ENCODE measurements at places on chromosomes 16 and 17.

- no peak for DNase-seq
Measured at GRCh38 chr17:213286-214105, 32.0 kb upstream of the DOC2B start.

DNA sequence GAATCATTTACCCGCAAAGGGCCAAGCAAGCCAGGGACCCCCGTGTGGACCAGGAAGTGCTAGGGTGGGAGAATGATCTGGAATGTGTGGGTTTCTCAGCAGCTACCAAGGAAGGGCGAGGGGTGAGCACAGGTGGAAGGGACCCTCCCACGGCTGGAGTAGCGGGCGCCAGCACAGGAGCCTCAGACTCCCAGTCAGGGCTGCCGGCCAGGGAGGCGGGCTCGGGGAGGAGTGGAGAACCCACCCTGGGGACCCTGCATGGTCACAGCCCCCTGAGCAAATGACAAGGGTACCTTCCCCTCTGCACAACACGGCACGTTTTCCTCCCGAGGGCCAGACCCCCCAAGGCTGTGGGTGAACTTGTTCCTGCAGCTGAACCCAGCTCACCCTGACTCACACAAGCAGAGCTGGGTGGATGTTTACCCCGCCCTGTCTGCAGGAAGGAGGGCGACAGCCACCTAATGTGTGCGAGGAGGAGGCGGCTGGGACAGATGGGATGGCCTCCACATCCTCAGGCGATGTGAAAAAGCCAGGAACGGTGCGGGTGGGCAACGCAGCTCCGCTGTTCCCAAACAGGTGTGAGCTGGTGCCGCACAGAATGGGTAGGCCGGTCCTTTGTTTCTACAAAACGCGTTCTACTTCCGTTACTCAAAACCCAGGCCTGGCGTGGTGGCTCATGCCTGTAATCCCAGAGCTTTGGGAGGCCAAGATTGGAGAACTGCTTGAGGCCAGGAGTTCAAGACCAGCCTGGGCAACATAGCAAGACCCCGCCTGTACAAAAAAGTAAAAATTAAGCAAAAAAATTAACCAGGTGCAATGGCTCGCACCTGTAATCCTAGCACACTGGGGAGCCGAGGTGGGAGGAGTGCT lies 6.2 kb downstream of the ECI1 start:
- no peak for DNase-seq

GRCh38 chr16:27712251-27712711 lies 162.3 kb downstream of the KATNIP start:
- DNase-seq = no peak

GRCh38 chr17:7001318-7001961 lies 5.6 kb downstream of the ALOX12 start:
- DNase-seq = no peak

DNA sequence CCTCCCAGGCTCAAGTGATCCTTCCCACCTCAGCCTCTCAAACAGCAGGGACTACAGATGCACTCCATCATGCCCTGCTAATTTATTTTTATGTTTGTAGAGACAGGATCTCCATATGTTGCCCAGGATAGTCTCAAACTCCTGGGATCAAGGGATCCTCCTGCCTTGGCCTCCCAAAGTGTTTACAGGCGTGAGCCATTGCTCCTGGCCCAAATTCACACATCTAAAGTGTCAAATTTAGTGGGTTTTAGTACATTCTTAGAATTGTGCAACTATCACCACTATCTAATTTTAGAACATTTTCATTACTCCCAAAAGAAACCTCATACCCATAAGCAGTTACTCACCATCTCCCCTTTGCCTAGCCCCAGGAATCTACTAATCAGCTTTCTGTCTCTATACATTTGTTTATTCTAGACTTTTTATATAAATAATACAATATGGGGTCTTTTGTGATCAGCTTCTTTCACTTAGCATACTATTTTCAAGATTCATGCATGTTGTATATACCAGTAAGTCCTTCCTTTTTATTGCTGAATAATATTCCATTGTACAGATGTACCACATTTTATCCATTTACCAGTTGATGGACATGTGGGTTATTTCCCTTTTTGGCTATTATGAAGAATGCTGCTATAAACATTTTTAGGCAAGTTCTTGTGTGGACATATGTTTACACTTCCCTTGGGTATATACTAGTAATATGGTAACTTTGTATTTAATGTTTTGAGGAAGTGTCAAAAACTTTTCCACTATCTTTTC lies 25.1 kb upstream of the ITGA2B start:
- DNase-seq = no peak

GRCh38 chr16:9840761-9841665 lies 341.2 kb downstream of the GRIN2A start:
- DNase-seq = no peak

- DNase-seq = no peak
Measured at GRCh38 chr17:36002631-36003030, 1.3 kb upstream of the CCL15 start.

- DNase-seq = no peak
Measured at GRCh38 chr17:32496395-32497073, 9.7 kb downstream of the CDK5R1 start.

- DNase-seq = no peak
Measured at GRCh38 chr17:10725262-10725661, 4.6 kb downstream of the TMEM220 start.

GRCh38 chr17:45256114-45256966 lies 5.6 kb downstream of the SPATA32 start:
- DNase-seq = no peak

- DNase-seq = no peak
Measured at GRCh38 chr17:66841744-66842143, 6.8 kb downstream of the CACNG5 start.

- no peak for DNase-seq
Measured at GRCh38 chr16:50274326-50275097, 8.2 kb downstream of the ADCY7 start.

- no peak for DNase-seq
Measured at GRCh38 chr16:81415751-81416150, 28.9 kb upstream of the CMIP start.

DNA sequence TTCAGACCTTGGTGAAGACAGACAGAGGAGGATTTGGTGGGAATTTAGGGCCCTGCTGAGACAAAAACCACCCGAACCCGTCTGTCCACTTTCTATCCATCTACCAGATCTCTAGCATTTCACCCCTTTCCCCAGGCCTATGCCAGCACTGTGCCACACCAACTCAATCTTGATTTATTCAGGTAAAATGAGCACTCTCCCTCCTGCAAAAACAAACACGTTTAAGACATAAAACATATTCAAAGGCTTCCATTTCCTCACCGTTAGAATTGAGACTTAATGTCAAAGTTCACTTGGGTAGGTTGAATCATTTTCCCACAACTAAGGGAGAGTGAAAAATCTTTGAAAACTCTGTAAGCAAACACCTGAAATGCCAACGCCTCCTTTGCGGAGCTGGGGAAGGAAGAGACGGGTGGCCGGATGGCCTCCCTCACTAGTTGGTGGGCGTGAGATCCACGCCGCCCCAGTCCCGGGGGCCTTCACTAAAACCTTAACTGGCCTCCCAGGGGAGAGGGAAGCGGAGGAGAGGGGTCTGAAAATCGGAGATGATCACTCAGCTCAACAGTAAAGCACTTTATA lies 862 bp downstream of the DCAKD start:
- DNase-seq = no peak

DNA sequence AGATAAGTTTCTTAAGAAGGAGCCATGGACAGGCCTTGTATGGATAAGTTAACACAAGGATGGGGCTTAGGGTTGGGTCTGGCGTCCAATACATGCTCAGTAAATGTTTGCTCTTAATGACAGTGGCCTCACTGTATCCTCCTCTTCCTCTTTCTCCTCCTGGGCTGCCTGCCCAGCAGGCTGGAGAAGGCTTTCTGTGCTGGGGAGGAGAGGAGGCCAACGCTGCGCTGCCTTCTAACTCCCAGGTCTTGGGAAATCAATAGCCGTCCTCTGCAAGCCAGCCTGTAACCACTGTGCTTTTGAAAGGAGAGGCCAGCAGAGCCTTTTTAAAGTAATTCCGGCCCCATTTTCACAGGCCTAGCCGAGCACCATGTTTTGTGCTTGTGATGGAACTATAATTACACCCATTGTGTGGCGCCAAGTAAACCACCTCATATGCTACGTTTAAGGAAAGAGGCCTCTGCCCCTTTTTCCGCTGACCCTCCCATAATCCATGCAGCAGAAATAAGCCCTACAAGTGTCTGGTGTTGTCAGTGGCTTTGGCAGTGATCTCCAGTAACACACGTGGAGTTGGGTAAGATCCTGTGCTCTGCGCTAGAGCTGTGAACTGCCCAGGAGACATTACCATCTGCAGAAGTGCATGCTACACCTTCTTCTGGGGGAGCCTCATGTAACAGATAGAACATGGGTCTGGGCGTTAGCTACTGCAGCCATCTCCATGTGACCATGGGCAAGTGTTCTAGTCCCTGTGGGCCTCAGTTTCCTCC lies 368.2 kb downstream of the SNX29 start:
- no peak for DNase-seq

GRCh38 chr17:57270801-57271245 lies 14.5 kb downstream of the MSI2 start:
- DNase-seq = no peak

DNA sequence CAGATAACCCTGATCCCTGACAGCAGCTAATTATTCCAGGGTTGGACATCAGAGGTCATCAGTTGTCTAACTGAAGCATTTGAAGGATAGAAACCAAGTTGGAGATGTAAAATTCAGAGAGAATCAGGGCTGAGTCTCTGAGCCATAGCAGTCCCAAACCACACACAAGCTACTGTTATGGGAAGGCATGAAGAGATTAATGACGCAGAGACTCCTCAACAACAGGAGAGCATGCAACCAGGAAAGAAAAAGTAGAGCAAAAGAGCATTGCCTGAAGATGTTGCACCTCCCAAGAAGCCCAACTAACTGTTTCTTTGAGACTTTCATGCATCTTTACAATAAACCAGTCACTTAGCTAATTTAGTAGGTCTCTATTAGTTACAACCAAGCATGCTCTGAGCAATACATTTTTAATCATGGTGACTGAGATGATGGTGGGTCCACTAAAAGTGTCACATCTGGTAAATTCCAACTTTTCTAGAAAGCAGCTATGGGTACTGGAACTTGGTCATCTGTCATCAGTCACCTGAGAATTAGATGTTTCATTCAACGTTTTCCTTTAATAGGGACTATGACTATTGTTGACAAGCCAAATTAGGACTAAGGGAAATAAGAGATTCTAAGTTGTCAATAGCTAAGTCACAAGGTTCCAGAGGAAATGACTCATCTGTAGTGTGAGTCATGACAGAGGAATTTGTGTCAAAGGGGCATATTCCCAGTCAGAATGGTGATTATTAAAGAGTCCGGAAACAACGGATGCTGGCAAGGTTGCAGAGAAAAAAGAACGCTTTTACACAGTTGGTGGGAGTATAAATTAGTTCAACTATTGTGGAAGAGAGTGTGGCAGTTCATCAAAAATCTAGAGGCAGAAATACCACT lies 239.8 kb downstream of the CHD9NB start:
- no peak for DNase-seq

GRCh38 chr17:5714993-5715392 lies 130.7 kb upstream of the NLRP1 start:
- DNase-seq = no peak

DNA sequence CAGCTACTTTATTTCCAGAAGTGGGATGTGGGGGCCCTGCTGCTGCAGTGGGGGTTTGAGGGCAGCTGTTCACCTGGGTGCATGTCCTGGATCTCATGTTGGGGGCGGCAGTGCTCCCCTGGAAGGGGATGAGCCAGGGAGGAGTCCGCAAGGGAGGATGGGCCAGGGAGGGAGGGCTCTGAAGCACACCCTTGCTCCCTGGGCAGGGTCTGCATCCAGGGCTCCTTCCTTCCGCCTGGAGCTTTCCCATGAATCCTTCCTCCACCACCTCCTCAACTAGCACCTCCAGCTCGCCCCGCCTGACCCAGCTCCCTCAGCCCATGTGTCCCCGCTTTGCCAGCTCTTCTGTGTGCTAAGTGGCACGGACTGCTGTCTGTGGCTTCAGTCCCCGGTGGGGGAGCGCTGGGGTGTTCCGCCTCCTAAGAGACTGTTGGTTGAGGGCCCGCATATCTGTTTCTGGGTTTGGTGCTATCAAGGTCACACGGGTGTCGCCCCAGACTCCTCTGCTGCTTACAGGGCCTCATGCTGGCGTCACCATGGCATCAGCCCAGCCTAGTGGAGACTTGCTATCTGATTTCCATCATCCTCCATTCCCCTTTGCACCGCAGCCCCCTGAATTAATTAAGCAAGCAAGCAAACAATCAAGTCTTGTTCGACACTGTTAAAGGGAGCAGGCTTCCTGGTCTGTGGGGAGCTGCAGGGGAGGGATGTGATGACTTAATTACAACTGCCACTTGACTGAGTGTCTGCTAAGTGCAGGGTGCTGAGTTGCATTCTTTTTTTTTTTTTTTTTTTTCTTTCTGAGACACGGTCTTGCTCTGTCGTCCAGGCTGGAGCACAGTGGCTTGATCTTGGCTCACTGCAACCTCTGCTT lies 71.8 kb downstream of the PRKCA start:
- DNase-seq = no peak

DNA sequence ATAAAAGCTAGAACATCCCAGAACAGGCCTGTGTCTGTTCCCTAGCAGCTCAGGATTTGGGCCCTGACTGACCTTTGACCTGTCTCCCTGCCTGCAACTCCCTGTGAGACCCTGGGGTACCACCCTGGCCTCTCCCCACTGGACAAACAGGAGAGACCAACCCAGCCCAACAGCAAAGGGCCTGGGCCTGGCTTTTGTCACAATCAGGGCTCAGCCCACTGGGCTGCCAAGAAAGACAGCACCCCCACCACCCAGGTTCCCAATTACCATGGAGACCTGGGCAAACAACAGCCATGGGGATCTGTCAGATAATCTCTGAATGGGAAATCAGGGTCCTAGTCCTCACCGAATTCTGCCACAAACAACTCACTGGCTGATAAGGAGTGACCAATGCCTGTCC lies 11.1 kb downstream of the PLLP start:
- DNase-seq = no peak

DNA sequence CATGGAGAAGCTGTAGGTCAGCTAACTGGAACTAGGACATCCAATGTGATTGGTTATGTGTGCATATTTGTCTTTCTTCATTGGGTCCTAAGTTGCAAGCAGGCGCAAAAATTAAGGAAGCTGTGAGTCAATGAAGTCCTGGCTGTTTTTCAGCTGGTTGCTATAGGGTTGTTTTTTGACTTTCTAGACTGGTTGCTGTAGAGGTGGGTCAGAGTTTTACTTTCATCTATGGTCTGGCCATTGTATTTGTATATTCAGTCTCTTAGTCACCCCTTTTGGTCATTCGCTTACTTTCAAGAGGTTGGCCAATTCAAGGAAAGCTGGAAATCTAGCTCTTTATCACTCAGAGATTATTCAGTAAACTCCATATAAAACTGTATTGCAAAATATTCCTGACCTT lies 62.0 kb upstream of the AMZ2 start:
- no peak for DNase-seq

Data from KG1 (cell line).